ENCODE measurements at places on chromosomes 16 and 17.

- no peak for DNase-seq
Measured at GRCh38 chr17:29582254-29582765, 7.1 kb downstream of the GIT1 start.

DNA sequence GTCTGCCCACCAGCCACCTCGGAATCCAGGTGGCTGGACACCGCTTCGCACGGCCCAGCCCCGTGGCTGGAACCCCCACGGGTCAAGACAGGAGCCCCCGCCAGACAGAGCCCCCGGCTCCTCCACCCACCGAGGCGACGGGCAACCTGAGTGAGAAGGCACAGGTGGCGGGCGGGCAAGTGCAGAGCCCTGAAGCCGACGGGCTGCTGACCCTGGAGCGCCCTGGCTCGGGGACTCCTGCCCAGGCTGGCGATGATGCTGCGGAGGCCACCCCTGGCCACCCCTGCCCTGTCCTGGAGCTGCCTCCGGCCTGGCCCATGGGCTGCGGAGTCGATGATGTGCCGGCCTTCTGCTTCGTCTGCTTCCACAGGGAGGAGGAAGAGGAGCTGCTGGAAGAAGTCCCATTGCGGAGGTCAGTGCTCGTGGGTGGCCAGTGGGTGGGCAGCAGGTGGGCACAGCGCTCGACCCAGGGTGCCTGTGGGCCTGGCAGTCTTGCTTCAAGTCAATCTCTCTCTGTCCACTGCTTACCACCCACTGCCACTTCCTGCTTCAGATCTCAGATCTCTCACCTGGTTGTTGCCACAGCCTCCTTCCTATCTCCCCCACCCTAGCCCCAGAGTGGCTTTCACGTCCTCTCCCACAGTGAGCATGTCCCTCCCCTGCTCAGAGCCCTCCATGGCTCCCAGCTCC, 33.1 kb upstream of the SBK1 start:
- no peak for DNase-seq

- no peak for DNase-seq
Measured at GRCh38 chr16:2004795-2005517, 4.7 kb downstream of the ZNF598 start.

DNA sequence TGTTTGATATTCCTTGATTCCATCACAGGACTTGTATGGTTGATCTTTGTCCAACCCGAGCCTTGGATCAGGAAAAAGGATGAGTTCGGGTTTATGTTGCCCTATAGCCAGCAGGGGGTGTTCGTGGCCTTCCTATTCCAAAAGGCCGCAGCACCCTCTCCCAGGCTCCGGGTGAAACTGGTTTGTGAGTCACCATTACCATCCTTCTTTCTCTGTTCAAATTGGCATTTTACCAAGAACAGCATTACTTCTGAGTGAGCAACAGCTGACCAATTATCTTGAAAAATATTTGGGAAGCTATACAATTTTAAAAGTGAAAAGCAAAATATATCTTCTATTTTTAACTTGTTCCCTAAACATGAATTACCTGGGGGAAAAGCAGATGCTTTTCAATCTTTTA, 24.3 kb upstream of the KRT20 start:
- peak; percentile 30 for DNase-seq

DNA sequence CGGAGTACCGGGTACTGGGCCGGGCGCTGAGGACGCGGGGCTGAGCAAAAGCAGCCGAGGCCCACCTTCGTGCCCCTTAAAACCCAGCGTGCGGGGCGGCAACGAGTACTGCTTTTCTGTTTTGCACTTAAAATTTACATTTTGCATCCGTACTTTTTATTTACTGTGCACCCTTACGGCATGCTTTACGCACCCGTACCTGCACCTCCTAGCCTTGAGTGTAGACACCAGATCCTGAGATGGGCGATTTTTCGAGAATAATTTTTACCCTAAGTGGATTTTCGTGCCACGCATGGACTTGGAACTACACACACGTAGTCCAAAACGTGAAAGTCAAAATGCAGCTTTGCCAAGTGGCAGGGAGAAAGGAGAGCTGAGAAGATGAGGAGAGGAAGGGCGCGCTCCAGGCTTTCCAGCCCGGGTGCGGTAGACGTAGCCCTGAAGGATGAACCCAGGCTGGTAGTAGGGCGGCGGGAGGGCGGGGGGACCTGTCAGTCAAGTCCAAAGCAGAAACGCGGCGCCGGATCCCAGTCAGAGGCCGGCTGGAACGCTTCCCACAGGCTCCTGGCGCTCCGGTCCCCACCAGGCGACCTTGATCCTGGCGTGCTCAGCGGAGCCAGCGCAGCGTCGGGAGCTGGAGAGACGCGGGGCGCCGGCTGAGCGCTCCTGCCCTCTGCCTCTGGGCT, 1.2 kb upstream of the CBLN1 start:
- no peak for DNase-seq

DNA sequence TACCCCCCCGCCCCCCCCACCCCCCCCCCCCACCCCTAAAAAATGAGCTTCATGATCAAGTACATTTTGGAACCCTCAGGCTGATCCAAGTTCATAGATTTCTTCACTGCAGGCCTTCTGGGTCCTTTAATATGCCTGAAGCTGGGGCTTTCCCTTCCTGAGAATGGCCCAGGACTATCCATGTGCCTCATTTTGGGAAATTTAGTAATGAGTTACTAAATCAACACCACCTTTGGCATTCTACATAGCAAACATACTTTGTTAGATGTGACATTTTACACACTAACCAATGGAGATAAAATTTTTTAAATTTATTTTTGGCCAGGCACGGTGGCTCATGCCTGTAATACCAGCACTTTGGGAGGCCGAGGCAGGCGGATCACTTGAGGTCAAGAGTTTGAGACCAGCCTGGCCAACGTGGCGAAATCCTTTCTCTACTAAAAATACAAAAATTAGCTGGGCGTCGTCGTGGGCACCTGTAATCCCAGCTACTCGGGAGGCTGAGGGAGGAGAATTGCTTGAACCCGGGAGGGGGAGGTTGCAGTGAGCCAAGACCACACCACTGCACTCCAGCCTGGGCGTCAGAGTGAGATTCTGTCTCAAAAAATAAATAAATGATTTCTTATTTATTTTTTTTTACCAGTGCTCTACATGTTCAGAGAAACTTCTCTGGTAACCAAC, 14.0 kb downstream of the HERPUD1 start:
- DNase-seq, result no peak

DNA sequence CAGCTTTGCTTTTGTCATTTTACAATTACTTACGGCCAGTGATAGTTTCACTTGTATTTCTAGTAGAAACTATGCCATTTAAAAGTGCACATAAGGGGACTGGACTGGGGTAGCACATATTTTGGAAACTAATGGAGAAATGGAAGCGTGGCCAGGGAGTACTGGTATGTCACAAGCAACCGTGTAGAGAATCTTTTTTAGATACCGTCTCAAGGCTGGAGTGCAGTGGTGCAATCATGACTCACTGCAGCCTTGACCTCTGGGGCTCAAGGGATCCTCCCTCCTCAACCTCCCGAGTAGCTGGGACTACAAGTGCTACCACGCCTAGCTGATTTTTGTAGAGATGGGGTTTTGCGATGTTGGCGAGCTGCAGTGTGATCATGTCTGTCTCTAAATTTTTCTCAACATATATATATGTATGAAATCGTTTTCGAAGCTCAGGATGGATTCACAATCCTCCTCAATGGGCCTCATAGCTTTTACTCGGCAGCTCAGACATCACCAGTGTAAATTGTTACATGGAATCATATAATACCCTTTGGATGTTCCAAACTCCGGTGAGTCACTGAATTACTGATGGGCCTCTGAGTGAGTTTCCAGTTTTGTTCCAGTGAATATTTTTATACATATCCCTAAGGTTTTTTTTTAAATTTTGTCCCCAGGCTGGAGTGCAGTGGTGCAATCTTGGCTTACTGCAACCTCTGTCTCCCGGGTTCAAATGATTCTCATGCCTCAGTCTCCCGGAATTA, 51.7 kb downstream of the ZNF778 start:
- DNase-seq, result no peak

DNA sequence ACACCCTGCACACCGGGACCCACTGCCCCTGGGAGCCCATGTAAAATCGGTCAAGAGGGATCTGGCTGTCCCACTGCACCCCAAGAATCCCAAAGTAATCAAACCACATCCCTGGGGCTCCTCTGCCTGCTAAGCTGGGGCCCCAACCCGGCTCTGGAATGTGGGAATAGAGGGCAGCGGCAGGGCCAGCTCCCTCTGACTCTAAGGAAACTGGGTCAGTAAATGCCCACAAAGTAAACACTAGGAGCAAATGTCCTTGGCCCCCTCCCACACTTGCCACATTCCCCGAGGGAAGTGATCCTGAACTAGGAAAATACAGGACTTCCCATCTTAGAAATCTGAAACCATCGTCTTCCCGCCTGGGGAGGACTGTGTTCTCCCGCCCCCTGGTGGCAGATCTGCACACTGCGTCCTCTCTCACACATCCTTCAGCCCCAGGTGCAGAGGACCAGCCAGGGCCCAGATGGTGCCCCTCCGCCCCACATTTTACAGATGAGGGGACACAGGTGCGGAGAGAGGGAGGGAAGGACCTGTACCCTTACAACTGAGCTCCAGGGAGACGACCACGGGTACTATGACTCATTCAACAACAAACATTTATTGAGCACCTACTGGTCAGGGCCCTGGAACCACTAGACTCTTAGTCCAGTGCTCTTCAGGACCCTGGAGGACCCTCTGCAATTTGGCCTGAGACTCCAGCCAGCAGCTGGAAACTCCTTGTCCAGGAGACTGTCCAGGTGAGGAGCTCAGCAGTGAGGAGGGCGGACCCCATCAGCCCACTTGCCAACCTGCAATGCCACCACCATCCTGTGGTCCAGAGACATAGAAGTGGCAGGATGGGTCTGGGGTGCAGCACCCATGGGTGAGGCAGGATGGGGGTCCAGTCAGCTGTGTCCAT, 10.1 kb downstream of the P3H4 start:
- peak; percentile 82 for DNase-seq

DNA sequence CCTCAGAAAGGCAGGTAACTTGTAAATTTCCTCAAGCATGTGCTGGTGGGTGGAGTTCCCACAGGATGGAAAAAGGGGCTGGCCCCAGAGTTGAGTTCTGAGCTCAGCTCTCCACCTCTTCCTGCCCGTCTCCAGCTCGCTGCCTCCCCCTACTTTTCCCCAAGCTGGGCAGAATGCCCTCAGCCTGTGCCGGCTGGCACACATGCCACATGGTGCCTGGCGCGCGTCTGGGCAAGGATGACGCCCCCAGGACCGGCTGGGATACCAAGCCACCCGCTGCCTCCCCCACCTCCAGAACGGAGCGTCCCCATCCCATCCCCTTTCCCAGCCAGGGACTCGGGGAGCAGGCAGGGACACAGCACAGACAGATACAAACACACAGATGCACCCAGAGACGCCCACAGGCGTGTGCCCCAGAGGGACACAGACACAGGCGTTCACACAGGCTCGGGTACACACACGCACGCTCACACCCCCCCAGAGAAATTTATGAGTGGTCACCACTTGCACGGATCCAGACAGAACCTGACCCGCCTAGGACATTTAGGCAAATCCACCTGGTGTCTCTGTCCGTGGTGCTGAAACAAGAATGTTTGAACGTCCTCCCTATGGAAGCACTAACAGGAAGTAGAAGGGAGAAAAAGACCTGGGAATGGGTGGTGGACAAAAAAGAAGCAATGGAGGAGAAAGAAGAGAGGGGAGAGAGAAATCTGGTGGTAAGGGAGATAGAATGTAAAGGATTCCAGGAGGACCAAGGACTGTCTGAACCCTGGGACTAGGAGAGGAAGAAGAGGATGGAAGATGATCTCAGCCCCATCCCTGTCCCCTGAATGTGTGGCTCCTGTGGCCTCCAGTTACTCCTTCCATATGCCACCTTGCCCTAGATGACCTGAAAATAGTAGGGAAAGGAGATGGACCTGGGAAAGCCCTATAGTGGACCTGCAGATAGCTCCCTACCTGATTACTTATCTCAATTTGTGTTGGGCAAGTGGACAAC, 15.5 kb downstream of the NEUROD2 start:
- no peak for DNase-seq

DNA sequence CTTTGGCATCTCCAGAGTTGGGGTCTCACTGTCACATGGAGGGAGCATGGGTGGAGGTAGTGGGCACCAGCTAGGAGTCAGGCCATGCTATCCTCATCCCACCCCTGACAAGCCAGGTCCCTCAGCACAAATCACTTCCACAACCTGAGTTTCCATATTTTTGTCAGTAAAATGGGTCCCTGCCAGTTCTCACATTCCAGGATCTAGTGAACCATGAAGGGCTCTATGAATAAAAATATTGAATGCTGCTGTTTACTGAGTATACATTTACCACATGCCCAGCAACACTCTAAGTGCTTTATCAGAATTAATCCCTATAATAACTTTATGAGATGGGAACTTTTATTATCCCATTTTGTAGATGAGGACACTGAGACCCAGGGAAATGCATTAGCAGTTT, 16.8 kb downstream of the SEZ6 start:
- no peak for DNase-seq

GRCh38 chr17:30101686-30102390, 14.8 kb upstream of the NSRP1 start:
- no peak for DNase-seq

DNA sequence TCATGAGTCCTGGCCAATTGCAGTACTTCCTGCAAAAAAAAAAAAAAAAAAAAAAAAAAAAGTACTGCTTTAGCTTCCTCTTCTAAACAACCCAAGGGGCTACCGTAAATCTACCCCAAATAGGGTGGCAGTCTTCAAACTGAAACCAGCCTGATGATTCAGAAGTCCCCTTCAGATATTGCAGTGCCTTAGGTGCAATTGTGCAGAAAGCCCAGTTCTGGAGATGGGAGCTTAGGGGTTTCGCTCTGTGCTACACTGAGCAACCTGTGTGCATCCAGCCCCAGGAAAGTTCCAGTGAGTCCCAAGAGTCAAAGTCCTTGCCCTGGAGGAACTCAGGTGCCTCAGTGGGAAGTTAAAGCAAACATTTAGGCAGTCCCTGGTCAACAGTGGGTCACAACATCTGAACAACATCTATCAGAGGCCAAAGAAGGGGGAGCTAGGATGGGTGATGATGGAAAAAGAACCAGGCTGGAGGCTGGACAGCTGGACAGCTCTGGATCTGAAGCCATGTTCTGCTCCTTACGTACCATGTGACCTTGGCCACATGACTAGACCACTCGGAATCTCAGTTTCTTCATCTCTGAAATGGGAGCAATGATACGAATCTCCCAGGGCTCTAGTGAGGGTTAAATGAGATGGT, 6.7 kb upstream of the CIITA start:
- DNase-seq, result no peak

DNA sequence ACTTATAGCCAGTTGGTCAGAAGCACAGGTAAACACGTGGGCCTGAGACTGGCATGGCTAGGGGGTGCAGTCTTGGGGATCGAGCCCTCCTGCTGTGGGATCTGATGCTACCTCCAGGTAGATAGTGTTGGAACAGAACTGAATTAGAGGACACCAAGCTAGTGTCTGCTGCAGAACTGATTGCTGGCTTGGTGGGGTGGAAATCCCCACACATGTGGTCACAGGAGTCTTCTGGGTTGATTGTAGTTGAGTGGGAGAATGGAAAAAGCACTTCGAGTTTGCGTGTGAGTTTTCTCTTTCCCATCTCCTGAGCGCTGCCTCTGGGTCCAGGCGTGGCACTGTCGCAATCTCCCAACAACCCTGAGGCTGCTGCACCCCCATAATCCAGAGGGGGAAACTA, 8.0 kb upstream of the SPATA32 start:
- no peak for DNase-seq

- no peak for DNase-seq
Measured at GRCh38 chr16:69926241-69926640, 24.9 kb upstream of the CLEC18A start.

- no peak for DNase-seq
Measured at GRCh38 chr17:82029391-82029790, 2.1 kb upstream of the RAC3 start.

GRCh38 chr16:85395913-85396878, 216.9 kb upstream of the GSE1 start:
- DNase-seq, result no peak
